Stimulated activated memory B cell treated with anti-CD40 and anti-IgM and Interleukin-4, amounts not matched to agents 10 μg/mL and 1 μg/mL and 100 μg/mL, for 72 hours (primary cell): ENCODE measurements at places on chromosomes 3 and 15.

DNA sequence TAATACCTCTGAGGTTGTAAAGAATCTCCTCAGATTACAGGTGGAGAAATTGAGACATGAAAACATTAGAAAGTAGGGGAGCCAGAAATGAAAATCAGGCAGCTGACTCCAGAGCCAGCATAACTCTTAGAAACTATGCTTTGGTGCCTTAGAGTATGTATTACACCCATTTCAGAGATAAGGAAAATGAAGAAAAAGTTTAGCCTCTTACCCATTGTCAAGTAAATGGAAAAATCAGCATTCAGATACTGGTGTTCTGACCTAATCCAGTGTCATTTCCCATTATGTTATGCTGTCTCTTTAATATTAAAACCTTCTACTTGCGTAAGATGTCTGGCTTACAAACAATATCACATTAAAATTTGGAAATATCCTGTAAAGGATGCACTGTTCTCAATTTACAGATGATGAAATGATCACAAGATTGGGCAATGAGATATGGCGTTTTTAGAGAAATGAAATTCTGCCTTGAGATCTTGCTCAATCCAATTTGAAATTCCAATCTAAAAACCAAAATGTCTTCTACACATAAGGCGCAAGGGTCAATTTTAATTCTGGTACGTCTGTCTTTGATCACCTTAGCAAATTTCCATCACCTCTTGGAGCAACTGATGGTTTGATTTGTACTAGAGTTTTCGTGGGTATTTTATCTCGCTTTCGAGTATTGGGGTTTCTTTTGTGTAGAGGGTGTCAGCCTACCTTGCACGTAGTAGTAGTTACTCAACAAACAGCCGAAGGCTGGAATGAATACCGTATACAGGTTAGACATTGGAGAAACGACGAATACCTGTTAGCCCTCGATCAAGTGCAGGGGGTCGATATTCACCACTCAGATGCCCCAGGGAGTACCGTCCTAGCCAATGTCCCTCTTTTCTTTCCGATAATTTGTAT lies 902 bp upstream of the ZCWPW2 start:
- no peak for ATAC-seq

GRCh38 chr15:86654501-86654900 lies 574.8 kb downstream of the AGBL1 start:
- ATAC-seq: no peak

DNA sequence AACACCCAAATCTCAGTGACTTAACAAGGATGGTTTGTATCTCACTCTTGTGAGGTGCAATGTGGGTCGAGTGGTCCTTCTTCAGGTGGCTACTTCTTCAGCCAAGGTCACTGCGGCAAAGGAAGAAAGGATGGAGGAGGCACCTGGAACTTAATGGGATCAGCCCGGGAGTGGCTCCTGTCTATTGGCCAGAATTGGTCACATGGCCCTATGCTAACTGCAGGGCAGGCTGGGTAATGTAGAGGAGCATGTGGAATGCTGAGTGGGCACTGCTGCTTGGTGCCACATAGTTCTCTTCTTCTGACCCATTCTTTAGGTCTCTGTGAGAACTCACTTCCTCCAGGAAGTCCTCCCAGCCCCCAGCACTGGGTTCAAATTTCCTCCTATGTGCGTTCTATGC lies 20.3 kb upstream of the FAM3D start:
- no peak for ATAC-seq

- ATAC-seq: no peak
Measured at GRCh38 chr3:148716657-148717056, 19.0 kb downstream of the AGTR1 start.

GRCh38 chr15:26355472-26356074 lies 417.3 kb downstream of the GABRB3 start:
- ATAC-seq: no peak

GRCh38 chr15:70469651-70470555 lies 293.5 kb downstream of the UACA start:
- no peak for ATAC-seq
